Putamen (tissue), 1 donor: ENCODE measurements at places on chromosomes 16 and 17.

DNA sequence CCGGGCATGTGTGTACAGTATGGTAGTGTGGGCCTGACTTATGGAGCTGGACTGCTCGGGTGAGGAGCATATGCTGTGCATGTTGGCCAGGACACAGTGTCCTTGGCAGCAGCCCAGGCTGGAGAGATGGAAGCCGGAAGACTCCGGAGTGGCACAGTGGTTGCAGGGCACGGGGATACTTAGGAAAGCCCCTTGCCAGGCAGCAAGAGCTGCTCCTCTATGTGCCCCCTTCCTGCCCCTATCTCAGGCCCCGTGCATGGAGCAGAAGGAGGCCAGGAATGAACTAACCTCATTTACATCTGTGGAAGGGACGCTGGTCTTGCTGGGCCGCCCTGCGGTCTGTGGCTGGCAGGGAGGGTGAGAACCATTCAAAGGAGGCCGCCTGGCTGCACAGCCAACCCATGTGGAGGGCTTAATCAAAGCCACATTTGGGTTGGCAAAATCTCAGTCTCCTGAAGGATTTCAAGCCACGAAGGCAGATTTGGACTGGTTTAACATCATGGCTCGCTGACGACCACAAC lies 32.2 kb upstream of the RCVRN start:
- no peak for DNase-seq

GRCh38 chr17:41535764-41536481 lies 7.8 kb upstream of the KRT19 start:
- no peak for DNase-seq

DNA sequence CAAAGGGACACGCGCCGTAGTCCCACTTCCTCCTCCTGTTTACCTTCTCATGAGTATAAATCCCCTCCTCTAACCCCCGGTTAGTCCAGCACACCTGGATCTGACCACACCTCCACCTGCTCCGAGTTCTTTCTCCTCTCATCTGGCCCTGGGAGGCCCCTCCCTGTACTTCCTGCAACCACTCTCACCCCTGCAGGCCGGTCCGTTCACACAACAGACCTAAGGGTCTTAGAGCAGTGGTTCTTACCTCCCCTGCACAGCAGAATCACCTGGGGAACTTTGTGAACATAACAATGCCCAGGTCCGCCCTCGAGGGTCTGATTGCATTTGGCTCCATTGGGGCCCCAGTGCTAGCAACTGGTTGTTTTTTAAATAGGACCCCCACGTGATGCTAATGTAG lies 24.8 kb downstream of the TMEM114 start:
- DNase-seq = no peak

GRCh38 chr17:47604598-47604927 lies 45.2 kb upstream of the KPNB1 start:
- no peak for DNase-seq

GRCh38 chr17:61416211-61416539 lies 16.5 kb downstream of the TBX2 start:
- no peak for DNase-seq

DNA sequence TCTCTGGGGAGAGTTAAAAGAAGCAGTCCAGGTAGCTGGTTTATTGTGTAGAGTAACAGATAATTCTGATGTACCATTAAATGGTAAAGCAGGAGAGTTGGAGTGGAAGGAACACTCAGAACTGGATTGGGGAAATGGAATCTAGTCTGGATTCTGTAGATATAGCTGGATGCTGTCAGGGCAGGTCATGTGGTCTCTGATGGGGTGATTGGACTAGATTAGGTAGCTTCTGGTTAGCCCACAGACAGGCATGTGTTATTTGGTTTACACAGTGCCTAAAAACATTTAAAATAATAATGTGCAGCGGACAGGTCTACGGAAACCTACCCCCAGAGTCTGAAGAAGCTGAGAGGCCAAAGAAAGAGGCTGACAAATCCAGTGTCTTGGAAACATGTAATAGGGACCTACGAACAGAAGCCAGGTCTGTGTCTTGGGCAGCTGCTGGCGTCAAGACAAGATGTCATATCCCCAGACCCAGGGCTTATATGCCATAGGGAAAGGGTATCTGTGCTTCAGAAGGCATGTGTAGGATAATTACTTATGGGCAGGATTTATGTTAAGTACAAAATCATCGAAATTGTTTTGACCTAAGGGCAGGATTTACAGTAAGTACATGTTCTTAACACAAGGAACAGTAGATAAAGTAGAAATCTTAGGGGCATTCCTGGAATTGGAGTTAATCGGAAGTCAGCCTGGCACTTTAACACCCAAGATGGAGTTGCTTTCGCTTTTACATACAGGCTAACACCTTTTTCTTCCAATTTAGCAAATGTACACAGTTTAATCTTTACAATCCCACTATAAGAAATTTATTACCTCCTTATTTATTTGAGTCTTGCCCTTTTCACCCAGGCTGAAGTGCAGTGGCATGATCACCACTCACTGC lies 12.4 kb downstream of the LUC7L3 start:
- no peak for DNase-seq

GRCh38 chr17:78013683-78014467 lies 55.4 kb downstream of the TNRC6C start:
- peak; percentile 71 for DNase-seq

DNA sequence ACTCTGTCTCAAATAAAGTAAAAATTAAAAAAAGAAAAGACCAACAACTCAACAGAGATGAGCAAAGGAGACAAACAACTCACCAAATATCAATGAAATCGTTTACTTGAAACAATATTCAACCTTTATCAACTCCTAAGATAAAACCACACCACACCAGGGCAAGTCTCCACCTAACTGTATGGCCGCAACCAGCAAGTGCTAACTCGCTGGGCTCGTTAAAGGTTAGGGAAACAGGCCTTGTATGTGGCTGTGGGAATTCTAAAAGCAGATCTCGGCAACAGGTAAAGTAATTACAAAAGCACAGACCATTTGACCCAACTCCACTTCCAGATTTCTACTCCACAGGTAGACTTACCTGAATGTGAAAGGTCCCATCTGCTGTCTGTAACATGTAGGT lies 9.3 kb downstream of the ZCCHC14 start:
- DNase-seq = no peak

- DNase-seq = no peak
Measured at GRCh38 chr17:67164302-67164701, 80.7 kb downstream of the HELZ start.

GRCh38 chr17:50027881-50028735 lies 27.8 kb upstream of the ITGA3 start:
- no peak for DNase-seq

DNA sequence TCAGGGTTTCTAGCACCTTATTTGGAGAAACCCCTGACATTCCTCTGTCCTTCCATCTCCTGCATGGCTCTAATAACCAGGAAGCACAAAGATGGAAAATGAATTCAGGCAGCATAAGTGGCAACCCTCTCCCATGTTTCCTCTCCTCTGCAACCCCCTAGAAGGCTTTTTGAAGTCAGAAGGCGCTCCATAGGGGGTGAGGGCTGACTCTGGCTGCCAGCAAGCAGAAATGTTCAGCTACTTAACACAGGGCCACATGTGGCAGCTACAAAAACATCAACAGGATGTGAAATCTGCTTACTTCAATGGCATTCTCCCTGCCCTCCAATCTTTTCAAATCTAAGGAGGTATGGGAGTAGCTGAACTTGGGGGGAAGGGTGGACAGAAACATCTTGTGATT lies 55.2 kb upstream of the IRX5 start:
- no peak for DNase-seq

DNA sequence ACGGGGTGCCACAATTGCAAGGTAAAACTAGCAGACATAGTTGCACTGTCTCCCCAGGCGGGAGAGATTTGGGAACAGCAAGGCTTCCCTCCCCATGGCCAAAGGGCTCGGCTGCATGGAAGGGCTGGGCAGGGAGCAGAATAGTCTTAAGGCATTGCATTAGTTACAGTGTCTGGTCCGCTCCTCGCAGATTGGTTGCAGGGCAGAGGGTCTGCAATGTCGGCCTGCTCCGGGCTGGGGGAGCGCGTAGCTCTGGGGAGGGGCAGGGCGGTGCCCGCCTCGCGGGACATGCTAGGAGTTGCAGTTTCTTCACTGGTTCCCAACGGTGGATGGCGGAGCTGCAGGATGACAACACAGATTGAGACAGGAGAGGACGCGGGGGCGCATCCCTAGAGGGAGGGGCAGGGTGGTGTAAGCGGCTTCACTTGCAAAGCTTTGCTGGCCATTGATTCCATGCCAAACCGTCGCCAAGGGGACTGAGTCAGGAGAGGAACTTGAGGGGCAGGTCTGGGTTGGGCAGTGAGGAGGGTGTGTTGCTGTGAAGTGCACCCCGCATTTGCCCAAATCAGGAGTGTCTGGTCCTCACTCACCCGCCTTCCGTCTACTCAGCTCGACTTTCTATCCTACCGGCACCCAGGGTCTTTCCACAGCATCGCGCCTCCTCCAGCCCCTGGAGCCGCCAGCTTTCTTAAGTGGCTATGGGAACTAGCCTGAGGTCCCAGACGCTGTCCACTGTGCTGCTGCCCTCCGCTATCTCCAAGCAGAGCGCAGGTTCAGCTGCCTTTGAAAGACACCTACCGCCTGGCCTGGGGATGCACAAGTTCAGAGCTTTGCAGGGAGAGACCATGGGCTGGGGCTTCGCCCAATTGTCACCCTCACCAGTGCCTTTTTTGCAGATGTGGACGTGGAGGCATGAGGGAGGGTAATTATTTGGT lies 1748.9 kb downstream of the TP53TG3F start:
- no peak for DNase-seq

DNA sequence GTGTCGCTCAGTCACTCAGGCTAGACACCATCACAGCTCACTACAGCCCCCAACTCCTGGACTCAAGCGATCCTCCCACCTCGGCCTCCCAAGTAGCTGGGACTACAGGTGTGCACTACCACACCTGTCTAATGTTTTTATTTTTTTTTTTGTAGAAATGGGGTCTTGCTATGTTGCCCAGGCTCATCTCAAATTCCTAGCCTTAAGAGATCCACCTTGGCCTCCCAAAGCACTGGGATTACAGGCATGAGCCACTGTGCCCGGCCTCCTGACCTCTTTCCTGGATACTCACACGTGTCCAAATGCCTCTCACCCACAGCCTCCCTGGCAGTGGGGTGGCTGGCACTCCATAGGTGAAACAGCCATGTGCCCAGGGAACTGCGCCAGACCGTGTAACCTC lies 17.5 kb downstream of the CAMKK1 start:
- no peak for DNase-seq

DNA sequence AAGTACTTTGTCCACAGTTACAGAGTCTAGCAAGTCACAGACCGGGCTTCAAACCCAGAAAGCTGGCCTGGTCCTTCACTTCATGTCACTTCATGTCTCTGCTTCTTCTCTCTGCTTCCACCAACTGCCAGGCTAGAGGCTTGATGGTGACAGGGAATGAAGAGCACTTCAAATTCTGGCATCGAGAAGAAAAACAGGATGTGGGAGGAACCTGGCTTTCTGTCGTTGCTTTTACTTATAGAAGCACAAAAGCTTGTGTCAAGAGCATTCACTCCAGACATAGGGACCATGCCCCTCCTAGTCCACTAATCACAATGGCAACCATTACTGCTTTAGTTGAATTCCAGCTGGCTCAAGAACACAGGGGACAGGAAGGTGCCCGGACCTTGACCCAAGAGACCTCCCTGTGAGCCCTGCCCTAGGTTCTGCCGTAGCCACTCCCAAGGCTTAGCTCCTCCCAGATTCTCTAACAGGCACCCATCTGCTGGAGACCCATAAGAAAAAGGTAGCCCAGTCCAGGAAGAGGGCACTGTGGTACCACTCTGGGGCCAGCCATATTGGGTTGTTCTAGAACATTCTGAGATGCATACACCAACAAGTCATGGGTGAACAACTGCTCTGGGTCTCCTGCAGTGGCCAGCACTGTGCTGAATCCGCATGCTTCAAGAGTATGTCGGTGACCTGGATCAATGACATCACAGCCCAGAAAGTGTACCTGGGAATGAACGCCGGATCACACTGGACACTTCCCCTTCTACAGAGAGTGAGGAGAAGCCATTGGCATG lies 181.8 kb downstream of the C16orf95 start:
- DNase-seq = no peak

GRCh38 chr16:31129568-31130335 lies 5.8 kb downstream of the PRSS8 start:
- no peak for DNase-seq

GRCh38 chr16:57807968-57808528 lies 5.8 kb upstream of the KIFC3 start:
- no peak for DNase-seq

DNA sequence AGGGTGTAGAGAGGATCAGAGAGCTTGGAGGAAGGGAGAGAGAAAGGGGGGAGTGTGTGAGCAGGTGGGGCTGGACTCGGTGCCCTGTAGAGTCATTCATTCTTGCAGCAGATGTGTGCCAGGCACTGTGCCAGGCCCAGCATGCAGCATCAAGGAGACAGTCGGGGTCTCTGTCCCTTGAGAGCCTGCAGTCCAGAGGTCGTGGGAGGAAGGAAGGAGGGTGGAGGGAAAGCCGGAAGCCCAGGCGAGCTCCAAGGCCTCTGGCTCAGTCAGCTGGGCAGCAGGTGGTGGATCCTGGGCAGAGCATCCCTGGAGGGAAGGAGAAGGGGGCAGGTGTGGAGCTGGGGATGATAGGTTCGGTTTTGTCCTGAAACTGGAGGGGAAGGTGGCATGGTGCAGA lies 27.5 kb downstream of the EPN2 start:
- no peak for DNase-seq

- DNase-seq = no peak
Measured at GRCh38 chr17:12390631-12391030, 275.1 kb upstream of the MYOCD start.

- no peak for DNase-seq
Measured at GRCh38 chr17:44557651-44558285, 484 bp downstream of the FZD2 start.

DNA sequence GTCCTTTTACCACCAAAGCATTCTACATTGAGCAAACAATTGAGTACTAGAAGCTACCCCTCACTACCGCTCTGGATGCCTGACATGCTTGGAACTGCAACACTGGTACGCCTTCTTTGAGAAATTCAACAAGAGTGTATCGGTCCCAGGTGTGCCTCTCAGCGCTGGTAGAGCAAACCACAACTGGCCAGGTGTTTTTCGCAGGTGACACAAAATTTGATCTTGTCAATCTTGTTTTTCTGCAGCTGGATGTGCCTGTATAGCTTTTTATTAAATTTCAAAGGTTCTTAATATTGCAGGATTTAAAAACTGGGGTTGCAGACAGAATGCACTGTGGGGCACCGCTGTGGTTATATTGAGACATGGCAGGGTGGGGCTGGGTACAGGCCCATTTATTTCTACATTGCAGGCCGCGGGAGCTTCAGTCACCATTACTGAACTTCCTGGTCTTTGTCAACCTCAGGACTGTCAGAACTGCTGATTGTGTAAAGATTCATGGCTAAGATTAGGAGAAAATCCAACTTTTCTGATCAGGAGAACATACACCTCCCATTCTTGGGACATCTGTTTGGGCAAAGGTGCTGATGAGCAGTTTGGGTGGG lies 4.5 kb upstream of the SNX20 start:
- DNase-seq = no peak

GRCh38 chr17:82737967-82738877 lies 2.8 kb downstream of the FN3K start:
- peak; percentile 97 for DNase-seq

GRCh38 chr17:30244853-30245385 lies 9.4 kb upstream of the SLC6A4 start:
- no peak for DNase-seq

GRCh38 chr17:30000001-30000754 lies 58.7 kb downstream of the EFCAB5 start:
- peak; percentile 2 for DNase-seq

- no peak for DNase-seq
Measured at GRCh38 chr16:55152875-55153390, 171.1 kb upstream of the IRX6 start.
